ENCODE measurements at places on chromosomes 3 and 15.

DNA sequence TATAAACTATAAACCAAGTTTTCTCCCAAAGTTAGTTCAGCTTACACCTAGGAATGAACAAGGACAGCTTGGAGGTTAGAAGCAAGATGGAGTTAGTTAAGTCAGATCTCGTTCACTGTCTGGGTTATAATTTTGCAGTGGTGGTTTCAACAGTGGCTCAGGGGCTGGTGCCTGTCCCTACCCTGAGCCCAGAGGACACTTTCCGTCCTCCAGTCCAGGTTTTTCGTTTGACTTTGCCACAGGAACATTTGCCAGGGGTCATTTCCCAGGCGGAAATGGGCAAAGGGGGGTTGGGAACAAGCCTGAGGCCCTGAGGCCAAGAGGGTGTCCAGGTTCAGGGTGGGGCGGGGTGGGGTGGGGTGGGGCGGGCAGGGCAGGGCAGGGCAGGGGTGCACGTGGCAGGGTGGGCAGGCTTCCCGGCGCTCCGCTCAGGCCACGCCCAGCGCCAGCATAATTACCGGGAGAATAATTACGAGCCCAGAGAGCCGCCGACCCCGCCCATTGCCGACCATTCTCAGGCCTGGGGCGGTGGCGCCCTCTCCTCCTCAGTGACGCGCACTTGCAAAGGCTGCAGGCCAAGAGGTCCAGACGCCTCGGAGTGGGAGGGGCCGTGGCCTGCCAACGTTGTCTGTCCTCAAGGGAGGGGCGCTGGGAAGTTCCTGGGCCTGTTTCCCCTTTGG is 70.4 kb downstream of the KLF13 start:
- DNase-seq: peak; percentile 97

DNA sequence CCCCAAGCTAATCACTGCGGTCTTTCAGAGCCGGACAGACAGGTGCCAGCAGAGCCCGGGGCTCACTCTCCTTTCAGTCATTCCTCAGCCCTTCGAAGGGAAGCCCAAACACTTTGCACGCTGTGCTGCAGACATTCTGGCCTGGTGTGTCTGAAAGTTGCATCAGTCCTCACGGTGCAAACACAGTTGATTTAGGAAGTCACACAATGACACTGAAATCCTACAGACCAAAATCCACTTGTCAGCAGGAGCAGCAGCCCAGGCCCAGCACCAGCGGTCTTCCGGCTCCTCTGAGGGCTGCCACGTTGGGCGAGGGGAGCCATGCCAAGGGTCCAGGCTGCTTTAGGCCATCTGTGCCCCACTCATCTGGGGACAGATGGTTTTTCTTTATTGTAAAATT is 61.6 kb downstream of the RGMA start:
- DNase-seq: peak; percentile 68

- DNase-seq: no peak
Measured at GRCh38 chr3:64357481-64357880, 132.2 kb upstream of the PRICKLE2 start.

DNA sequence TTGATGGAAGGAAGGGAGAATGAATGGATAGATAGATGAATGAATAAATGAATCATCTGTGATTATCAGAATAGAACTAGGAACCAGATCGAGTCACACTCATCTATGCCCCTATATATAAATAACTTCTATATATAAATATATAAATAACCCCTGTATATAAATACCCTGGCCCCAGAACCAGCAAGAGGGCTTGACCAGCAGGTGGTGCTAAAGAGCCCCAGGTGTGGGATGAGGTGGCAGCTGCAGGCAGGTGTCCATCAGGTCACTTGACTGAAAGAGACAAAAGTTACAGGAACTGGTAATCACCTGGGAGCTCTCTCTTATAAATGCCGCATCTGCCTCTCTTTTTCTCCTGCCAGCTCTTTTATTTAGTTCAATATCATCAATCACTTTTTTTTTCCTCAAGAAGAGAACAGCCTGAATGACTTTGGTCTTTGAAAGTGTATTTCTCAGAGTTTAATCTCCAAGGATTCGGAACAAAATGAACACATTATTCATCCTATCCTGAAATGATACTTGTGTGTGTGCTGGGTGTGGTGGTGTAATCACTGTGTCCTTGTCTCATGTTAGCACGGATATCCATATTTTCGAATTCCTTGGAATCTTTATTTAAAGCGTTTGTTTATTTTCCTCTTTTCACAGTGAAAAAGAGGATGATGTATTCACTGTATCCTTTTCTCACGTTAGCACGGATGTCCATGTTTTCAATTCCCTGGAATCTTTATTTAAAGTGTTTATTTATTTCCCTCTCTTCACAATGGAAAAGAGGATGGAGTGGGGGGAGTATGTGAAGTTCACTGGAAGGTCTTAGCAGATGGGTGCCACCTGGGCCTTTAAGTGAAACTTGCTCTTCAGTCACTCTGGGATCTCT is 35.4 kb upstream of the ATG7 start:
- DNase-seq: peak; percentile 71

DNA sequence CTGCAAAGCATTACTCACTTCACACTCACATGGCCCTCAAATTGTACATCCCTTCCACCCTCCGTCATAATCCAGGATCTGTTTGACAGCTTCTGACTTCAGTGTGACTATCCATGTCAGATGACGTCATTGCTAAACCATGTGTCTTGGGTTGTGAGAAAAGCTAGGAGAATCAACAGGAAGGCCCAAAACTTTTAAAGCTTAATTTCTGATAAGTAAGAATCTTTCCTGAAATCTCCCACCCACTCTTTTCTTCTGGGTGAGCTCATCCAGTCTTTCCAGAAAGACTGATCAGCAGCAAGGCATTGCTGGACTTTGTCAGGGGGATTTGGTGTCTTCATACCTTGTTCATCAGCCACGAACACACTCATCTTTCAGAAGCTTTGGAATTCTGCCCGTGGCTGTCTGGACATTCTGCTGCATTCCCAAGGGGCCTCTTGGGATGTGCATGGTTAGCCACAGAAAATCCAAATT is 11.5 kb upstream of the LMCD1 start:
- no peak for DNase-seq

DNA sequence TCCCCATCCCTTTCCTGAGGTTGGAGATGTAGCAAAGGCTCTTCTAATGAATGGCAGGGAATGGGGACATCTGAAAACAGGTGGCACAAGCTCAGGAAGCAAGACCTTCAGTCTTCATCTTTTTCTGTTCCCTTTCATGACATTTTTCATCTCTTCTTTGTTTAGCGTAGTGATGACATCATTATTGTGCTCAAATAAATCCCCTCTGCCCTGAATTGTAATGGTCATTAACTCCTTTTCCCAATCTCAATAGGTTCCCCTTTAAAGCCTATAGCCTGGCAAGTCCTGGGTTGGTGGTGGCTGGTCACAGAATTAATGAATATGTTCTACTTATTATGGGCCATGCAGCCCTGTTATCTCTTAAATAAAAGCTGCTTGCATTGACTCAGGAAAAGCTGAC is 21.4 kb downstream of the TF start:
- DNase-seq: no peak

DNA sequence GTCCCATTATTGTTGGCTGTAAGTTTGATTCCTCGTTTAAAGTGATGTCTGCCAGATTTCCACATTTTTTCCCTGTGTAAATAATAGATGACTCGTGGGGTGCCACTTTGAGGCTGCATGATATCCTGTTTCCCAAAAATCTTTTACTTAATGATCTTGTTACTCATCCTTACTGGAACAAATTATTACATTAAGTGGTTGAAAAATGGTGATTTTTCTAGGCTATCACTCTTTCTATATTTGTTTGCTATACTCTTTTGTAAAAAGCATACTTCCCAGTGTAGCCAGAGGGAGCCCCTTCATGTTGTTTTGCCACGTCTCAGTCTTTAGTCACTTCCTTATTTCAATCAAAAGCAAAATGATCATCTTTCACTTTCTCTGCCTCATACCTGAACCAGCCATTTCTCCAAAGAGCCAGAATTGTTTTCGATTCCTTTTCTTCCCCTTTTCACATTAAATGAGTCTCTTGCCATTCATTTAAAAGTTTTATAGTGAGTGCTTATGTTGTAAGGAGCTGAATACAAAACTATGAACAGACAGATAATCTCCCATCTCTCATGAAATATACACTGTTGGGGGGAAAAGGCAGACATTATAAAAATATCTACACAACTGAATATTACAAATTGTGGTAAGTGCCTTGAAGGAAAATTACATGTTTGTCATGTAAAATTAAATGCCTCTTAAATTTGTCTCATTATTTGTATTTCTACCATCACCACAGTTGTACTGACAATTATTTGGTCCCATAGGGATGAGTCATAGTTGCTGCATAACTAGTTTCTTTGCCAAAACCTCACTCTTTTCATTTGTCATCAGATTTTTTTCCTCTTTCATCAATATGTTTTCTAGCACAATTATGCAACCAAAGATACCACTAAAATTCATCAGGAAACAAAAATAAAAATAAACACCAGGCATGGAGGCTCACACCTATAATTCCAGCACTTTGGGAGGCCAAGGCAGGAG is 41.5 kb downstream of the ADGRG7 start:
- DNase-seq: no peak

GRCh38 chr15:26711445-26711844 is 61.4 kb downstream of the GABRB3 start:
- DNase-seq: no peak

DNA sequence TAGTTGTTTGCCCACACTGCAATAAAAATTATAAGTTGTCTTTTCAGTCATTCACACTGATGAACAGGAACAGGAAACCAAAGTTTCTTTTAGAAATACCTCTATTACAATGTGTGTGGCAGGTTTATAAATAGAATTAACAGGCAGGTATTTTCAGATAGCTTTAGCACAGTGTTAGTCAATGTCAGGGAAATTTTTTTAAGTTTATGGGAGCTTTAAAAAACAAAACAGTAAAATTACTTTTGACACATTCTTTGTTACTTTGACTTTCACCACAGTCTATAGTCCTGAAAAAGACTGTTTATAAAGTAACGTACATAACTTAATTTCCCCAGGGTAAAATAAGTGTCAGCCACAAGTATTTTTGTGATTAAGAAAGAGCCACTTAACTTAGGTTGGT is 38.1 kb downstream of the SERPINI1 start:
- DNase-seq: no peak

DNA sequence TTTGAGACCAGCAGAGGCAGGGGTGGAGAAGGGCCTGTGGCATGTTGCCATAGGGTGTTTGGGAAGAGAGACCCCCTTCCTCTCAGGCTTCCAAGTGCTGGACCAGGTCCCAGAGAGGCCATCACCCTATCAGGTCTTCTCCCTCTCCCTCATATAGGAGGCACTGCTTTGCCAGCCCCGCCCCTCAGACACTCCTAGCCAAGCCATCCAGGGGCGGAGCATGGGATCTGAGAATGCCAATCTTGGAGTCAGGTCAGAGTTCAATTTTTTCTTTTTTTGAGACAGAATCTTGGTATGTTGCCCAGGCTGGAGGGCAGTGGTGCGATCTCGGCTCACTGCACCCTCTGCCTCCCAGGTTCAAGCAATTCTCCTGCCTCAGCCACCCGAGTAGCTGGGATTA is 32.7 kb downstream of the CRABP1 start:
- DNase-seq: no peak

- DNase-seq: no peak
Measured at GRCh38 chr15:100156201-100156600, 185.6 kb downstream of the ADAMTS17 start.

DNA sequence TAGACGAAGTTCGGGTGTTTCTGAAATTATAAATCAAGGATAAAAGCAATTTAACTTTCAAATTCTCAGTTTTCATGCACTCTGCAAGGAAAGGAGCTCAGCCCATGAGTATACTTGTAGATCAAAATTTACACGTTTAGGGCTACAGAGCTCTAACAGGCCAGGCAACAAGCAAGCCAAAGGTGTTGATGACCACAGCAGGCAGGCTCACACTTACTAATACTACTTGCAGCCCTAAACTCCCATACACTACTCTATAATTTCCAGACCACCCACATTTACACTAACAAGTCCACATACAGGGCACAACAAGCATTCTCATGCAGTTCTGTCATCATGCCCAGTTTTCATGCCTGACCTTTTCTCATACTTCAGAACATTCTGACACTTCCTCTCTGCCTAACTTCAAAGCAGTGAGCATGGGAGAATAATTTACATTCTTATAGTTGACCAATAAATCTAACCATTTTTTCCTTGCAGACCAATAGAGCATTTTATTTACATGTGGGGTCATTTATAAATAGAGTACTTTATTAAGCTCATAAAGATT is 124.7 kb upstream of the FRMD4B start:
- DNase-seq: no peak

DNA sequence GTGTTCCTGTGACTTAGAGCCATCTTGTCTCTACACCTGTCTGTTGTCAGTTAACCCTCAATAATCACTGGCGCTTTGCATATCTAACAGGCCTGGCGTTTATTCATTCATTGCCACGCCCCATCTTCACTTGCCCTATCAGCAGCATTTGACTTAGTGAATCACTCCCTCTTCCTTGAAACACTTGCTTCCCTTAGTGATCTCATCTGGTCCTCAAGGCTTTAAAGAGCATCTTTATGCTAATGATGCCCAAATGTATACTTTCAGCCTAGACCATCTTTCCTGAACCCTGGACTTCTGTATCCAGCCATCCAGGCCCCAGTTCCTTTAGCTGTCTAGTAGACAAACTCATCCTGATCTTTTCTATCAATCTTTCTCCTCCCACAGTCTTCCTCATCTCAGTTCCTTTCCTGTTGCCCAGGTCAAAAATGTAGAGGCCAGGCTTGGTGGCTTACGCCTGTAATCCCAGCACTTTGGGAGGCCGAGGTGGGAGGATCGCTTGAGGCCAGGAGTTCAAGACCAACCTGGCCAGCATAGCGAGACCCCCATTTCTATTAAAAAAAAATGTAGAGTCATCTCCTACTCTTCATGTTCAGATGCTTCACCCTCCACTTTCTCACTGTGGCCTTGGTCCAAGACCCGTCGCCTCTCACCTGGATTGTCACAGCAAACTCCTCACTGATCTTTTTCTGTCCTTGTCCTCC is 1.4 kb upstream of the IGDCC4 start:
- DNase-seq: no peak

GRCh38 chr15:101351736-101352135 is 56.7 kb upstream of the SNRPA1 start:
- DNase-seq: no peak

GRCh38 chr3:143885780-143886427 is 37.6 kb upstream of the SLC9A9 start:
- DNase-seq: no peak

DNA sequence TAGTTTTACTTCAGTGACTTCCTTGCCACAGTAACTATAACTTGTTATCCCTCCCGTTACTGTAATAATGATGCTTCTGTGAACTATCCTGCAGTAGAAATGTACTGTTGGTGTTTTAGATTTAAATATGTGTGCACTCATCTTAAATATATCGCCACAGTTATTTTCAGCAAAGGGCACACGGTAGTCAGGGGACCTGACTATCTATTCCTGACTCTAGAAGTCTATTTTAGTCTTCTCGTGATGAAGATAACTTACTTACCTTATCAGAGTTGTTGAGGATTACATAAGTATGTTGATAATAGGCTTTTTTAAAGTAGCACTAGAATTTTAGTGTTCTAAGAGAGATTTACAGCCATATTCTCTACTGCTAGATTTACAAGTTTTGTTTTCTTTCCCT is 65.3 kb downstream of the ECT2 start:
- no peak for DNase-seq

- DNase-seq: no peak
Measured at GRCh38 chr15:85415783-85416182, 35.4 kb downstream of the AKAP13 start.

- no peak for DNase-seq
Measured at GRCh38 chr15:57146506-57147201, 228.2 kb downstream of the TCF12 start.

- no peak for DNase-seq
Measured at GRCh38 chr15:34361278-34361677, 5.7 kb downstream of the LPCAT4 start.

GRCh38 chr3:167855306-167855705 is 119.8 kb downstream of the SERPINI1 start:
- DNase-seq: no peak

GRCh38 chr3:121648219-121648958 is 12.3 kb downstream of the HCLS1 start:
- DNase-seq: no peak

All from suprapubic skin (tissue), 4 donors.